RKO (cell line): ENCODE measurements at places on chromosomes 2 and 18.

GRCh38 chr2:235904585-235904931 is 263.6 kb downstream of the GBX2 start:
- DNase-seq = no peak

DNA sequence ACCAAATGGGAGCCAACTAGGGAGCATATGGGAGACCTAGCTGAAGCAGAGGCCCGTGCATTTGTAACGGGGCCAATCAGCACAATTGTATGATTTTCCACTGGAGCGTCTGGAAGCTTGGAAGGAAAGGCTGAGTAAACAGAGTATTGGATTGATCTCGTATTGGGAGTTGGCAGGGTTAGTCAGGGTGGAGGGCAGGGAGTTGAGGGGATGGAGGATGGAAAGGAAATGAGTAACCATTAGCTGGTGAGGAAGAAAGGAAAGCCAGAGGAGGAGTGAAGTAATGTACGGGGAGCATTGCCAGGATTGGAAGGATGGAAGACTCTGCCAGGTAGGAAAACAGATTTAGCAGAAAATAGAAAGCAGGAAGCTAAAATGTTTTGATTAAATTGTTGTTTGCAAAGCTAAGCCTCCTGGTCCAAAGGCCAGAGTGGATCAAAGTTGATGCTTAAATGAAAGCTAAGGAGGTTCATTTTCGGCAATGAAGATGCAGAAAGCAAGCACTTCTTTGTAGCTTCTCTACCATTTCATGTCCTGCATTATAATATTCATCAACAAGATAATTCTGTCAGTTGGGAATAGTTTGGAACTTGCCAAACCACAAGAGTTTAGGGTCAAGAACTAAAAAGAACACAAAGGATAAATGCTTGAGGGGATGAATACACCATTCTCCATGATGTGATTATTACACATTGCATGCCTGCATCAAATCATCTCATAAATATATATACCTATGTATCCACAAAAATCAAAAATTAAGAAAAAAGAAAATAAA is 75.6 kb upstream of the TTN start:
- peak; percentile 82 for DNase-seq

DNA sequence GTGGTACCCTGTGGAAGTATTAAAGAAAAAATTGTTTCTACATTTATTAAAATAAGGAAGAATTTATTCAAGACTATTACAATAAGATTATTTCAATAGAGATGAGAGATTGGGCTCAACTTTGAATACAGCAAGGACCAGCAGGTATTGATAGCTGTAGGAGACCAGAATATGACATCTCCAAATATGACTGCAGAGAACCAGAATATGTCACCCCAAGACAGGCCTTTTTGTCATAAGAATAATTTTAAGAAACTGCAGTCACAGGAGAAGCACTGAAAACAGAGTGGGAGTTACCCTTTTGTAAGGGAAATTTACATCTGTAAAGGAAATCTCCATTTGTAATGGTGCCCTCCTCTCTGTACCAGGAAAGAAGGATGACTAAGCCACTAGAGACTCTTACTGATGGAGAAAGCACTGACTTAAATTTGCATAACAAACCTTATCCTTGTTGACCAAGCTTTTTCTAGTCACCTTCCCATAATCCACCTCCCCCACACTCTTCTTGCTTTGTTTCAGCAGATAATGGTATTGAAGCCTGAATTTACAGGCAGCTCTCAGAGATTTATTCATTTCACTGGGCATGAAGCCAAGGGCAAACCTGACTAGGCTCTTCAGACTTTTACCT is 145.1 kb upstream of the RMP24 start:
- DNase-seq = no peak

- DNase-seq = no peak
These were observed 30.0 kb upstream of the RAB1A start for GRCh38 chr2:65159906-65160305.

DNA sequence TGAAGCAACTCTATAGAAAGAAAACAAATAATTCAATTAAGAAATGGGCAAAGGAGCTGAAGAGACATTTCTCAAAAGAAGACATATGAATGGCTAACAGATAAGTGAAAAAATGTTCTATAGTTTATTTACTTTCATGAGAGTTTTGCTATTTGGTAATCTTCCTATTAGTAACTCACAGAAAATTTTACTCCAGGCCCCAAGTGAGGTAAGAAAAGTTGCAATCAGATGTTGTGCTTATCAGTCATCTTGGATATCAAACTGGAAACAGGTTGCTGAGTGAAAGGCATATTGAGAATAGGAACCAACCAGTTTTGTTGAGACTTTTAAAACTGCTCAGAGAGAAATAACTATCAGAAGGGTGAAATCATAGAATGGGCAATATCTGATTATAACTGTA is 1179.0 kb upstream of the ACVR2A start:
- DNase-seq = no peak

DNA sequence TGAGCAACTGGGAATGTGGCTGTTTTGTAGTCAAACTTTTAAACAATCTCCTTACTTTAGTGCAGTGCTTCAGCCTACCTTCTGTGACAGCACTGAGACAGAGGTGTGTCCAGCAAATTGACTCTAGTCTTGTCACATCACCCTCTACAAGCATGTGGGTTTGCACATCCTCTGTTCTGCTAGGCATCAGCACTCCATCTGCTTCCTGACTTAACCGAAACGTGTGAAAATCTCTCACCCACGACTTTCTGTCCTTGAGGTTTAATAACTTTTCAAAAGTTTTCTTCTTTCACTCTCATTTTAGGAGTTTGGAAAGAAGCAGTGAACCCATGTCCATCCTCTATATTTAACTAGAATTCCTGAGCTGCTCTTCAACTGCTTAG is 42.6 kb downstream of the TTR start:
- no peak for DNase-seq

DNA sequence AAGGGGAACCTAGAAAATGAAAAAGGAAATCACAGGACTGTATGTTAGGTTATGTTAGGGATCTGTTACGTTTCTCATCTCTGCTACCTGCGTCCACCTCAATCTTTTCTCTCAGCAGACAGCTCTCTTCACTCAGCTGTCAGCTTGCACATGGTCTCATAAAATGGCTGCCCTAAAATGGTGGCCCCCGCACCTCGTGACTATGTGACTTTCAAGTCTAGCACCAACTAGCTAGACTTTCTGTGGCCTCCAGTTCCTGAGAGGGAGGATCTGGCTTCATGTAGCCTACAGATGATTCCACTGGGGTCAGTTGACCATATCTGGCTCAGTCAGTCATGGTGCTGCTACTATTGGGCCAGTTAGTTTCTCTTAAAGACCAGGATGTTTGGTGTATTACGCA is 147.2 kb upstream of the SLC1A4 start:
- DNase-seq = no peak

- DNase-seq = peak; percentile 10
These were observed 1.4 kb downstream of the DNAJC10 start for GRCh38 chr2:182717416-182717815.
